Activated CD8-positive, alpha-beta memory T cell treated with anti-CD3 and anti-CD28 coated beads for 4 hours (primary cell): ENCODE measurements at places on chromosomes 12 and 14.
A peak's percentile ranks its signal among the peaks of the same experiment; 100 is the strongest.

DNA sequence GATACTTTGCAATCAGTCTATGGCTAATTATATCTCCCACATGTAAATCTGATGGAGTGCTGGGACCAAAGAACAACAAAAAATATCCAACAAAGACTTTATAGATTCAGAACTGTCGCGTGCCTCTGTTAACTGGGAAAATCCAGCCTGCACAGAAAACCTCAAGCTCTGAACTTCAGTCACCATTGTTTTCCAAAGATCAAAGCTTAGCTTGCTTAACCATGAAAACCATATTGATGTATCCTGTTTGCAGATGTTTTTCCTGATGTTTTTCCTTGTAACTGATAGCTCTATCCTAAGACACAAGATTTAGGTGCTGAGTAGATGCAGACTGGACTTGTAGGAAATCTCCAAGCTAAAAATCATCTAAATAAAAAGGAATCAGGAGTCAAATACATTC lies 163.7 kb downstream of the GXYLT1 start:
- DNase-seq: no peak

DNA sequence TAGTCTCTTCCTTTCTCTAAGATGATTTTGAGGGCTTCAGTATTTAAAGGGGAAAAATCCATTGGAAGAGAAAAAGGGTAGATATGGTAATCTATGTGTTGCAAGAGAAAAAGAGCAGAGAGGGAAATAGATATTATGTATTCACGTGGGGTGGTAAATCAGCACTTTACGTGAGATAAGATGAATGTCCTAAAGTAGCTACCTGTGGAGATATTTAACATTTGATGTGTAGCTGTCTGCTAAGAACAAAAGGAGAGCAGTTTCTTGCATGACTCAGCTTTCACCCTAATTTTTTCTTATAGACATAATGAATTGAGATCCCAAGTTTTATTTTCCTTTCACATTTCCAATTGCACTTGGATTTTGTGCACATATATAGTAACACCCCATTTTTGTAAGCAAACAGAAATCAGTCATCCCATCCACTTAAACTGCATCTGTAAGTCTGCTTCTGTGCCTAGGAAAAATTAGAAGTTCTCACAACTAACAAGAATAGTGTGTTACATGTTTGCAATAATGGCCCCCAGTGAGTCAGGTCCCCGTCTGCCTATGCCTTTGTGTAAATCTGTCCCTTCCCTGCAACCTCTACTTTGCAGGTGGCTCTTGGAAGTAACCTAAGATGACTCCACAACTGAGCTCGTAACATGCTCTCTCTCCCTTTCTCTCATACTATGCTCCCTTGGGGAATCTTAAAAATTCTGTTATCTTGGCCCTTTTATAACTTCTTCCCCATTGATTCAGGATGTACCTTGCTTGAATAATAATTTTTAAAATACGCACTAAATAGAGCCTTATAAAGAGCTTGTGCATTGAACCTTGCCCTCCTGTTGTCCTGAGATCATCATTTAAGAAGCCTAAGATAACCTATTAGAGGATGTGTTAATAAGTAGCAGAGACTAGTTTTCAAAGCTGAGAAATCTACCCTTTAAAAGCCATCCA lies 3.7 kb downstream of the TMTC3 start:
- no peak for DNase-seq

DNA sequence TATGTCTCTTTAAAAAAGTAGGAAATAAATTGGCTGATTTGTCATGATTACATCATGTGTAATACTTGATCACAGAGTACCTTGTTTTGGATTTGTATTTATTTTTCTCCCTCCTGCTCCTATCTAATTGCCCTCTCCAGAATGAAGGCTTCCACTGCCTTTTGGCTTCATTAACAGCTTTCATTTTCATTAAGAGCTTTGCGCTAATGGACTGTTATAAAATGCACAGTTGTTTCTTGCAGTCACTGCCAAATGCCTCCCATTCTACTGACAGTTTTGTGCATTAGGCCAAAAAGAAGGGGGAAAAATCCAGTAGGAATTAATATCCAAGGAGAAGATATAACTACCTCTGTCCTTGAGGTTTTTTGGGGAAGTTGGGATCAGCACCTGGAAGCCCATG lies 159.2 kb downstream of the NRXN3 start:
- DNase-seq: no peak

DNA sequence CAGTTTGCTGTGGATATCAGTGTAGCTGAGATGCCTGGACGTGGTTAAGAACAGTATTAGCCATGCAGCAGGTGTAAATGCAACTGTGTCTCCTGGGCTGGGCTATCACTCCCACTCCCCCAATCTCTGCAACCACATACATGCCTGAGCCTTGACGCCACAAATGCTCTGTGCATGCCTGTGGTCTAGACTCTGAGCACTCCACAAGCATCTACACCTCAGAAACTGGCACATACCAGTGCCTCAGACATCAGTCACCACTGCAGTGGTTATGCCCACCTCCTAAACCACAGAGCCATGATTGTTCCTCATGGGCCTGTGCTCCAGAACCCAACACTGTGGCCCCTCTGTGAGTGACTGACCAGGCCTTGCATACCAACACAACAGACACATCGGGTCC lies 226.8 kb upstream of the ALG10 start:
- no peak for DNase-seq

GRCh38 chr12:29415111-29415510 lies 34.1 kb upstream of the ERGIC2 start:
- no peak for DNase-seq

DNA sequence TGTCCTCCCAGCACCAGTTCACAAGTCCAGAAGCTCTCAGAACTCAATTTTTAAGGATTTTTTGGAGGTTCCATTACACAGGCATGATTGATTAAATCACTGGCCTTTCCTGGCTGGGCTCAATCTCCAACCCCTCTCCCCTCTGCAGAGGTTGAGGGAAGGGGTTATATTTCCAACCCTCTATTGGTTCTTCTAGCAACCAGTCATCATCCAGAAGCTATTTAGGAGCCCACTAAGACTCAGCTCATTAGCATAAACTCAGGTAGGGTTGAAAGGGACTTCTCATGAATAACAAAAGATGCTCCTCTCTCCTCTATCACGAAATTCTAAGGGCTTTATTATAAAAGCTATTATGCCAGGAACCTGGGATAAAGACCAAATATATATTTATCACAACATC lies 41.5 kb downstream of the SPPL3 start:
- DNase-seq: no peak

DNA sequence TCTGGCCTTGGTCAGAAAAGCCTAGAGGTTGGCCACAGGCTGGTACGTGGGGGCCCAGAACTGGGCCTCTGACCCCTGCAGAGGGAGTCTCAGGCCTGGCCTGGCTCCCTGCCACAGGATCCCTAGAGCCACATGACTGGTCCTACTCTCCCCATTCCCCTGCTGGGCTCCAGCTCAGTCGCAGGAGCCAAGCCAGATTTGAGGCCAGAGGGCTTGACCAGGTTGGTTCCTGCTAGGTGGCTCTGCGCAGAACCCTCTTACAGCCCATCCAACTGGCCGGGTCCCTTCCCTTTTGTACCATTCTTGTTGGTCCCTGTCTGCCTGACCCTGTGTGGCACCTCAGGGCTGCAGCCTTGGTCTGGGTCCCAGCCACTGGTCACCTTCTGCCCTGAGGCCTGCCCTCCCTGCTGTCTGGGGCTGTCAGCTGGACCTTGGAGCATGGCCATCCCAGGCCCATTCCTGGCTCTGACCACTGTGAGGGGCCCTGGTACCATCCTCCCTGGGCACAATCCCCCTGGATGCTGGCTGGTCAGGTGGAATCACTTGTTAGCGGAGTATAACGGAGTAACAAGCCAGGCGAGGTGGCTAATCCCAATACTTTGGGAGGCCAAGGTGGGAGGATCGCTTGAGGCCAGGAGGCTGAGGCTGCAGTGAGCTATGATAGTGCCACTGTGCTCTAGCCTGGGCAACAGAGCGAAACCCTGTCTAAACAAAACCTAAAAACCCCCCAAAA lies 22.9 kb upstream of the PPP1R13B start:
- no peak for DNase-seq

DNA sequence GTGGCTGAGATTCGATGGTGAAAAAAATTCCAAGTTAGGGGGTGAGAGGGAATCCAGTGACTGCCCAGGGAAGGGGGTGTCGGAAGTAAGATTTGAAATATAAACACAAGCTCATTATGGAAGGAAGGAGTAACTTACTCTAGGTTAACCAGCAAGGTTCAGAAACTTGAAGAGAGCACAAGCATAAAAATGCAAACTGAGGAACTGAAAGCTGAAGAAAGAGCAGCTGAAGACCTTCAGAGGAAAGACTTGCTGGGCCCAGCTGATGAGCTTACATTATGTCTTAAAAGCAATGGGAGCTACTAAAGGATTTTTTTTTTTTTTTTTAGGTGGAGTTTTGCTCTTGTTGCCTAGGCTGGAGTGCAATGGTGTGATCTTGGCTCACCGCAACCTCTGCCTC lies 189.7 kb upstream of the GRIN2B start:
- DNase-seq: no peak

GRCh38 chr14:72111911-72112310 lies 179.7 kb downstream of the RGS6 start:
- no peak for DNase-seq

DNA sequence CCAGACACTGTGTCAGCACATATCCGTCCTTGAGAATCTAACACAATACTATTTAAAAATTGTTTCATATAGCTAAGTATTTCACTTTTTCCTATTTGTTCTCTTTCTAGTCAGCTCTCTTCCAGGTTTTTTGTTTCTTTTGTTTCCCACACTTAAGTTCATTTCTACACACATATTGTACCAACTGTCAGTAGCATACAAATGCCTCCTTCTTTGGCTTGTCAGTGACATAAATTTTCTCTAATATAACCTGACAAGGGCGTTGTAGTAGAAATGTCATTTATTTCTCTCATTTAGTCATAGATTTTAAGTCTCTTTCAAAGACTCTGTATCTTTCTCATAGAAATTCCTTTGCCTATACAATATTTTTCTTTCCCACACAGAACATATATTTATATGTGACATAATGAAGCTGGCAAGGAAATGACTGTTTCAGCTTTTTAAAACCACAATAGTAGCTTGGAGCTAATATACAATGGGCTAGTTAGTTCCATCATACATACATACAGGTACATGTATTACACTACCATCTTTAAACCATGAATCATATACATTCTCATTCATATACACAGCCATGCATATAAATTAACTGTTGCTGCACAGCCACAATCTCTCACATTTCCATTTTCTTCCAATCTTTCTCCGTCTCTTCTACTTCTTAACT lies 42.3 kb upstream of the EPS8 start:
- DNase-seq: no peak

DNA sequence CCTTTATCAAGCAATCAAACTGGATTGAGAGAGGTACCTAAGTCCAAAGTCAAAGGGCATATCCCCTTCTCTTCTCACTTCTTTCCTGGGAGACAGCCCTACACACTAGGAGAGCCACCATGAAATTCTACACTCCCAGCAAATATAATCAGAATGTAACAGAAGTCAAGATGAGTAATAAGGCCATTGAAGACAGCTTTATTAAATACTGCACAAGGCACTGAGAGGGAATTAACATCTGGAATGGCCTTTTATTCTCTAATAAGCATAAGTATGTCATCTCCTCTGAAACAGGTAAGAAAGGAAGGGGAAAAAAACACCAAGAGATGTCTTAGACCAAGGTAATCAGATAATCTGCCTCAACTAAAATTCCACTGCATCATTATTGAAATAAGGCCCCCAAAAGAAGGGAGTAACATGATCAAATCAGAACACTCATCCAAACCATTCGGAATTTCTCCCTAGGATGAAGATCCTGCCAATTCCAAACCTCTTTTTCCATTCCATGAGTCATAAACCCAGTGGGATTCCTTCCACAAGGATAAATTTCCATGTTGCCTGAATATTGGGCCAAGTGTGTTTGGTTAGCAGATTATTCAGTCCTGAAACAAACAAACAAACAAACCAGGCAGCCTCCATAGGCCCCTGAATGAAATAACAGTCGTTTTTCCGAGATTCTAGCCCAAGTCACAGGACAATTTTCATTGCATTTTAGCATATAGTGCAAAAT lies 19.9 kb downstream of the SLC35F4 start:
- no peak for DNase-seq

DNA sequence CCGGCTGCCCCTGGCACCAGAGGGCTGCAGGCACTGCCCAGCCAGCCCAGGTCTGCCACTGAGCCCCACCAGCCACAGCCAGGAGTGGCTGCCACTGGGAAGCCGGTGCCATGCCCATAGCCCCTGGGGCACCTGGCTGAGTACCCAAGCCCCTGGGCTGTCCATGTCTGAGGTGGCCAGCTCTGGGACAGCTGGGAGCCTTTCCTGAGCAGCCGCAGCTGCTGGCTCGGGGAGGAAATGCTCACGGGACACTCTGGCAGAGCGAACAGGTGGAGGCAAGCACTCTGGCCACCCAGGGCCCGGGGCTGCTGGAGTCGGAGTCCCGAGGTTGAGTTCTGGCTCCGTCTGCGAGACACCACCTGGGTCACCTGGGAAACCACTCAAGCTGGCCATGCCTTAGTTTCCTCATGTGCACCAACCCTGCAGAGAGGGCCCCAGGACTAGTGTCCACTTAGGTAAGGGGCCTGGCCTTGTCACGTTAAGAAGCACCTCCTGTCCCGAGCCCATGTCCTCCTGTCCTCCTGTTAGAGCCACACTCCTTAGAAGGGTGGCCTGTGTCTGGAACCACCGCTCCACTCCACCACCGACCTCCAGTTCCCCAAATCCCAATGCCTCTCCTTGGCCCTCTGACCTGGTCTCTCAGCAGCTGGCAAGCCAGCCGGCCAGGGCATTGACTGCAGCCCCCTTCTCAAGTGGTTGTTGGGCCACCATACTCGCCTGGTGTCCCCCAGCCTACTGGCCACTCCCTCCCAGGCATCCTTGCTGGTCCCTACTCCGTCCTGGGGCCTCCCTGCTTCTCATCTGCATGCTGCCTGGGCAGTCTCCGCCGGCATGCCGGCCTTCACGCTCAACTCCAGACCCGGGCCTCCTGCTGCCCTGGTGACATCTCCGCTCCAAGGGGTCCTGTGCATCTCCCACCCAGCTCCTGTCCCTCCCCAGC lies 45.3 kb downstream of the BEGAIN start:
- DNase-seq: no peak

- no peak for DNase-seq
Observed at GRCh38 chr12:53808023-53808705, 56.4 kb upstream of the CISTR start.

- DNase-seq: no peak
Observed at GRCh38 chr12:124384299-124384894, 89.5 kb downstream of the RFLNA start.

- DNase-seq: no peak
Observed at GRCh38 chr14:69241577-69241976, 18.4 kb upstream of the GALNT16 start.

GRCh38 chr12:12384571-12385340 lies 27.9 kb downstream of the BORCS5 start:
- peak; percentile 18 for DNase-seq

- DNase-seq: no peak
Observed at GRCh38 chr14:23209651-23210423, 26.4 kb upstream of the SLC7A8 start.

- DNase-seq: no peak
Observed at GRCh38 chr14:82710267-82710841, 1176.7 kb upstream of the SEL1L start.

- DNase-seq: no peak
Observed at GRCh38 chr12:73486256-73486655, 1051.4 kb upstream of the ATXN7L3B start.
